Stimulated activated CD4-positive, alpha-beta T cell treated with anti-CD3 and anti-CD28 coated beads, Interleukin-2, amount 100 ng/mL, for 48 hours (primary cell): ENCODE measurements at places on chromosomes 2 and 18.

DNA sequence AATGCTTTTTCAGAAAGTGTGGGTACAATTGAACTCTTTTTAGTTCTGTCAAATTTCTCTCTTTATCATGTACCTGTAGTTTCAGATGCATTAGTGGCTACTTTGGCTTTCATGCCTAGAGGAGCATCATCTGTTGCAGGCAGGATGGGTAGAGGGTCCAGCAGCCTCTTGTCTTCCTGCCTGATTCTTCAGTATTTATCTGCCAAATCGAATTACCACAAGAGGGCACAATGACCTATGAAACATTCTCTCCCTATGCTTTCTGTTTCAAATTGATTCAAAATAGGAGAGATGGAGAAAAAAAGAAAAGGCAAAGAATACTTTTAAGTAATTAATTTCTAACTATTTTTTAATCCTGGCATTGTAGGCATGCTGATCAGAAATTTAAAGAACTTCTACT is 477.2 kb downstream of the TRIB2 start:
- no peak for DNase-seq

- no peak for DNase-seq
Observed at GRCh38 chr2:68295516-68295915, 24.2 kb downstream of the CNRIP1 start.

DNA sequence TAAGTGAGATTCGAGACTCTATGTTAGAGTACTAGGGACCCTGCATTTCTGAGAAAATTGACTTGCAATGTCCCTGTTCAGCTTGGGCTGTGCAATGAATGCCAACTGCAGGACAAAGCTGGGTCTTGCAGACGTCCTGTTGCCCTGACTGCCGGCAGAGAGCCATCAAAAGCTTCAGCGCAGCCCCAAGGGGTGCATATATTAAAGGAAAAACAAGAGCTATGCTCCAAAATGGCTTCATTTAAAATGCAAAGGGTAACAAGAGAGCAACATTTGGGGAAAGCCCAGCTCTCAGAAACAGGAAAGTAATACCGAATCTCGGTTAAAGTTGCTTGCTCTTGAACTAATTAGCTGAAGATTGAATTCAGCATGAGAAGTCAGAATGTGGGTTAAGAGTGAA is 110.9 kb upstream of the PNPT1 start:
- no peak for DNase-seq

DNA sequence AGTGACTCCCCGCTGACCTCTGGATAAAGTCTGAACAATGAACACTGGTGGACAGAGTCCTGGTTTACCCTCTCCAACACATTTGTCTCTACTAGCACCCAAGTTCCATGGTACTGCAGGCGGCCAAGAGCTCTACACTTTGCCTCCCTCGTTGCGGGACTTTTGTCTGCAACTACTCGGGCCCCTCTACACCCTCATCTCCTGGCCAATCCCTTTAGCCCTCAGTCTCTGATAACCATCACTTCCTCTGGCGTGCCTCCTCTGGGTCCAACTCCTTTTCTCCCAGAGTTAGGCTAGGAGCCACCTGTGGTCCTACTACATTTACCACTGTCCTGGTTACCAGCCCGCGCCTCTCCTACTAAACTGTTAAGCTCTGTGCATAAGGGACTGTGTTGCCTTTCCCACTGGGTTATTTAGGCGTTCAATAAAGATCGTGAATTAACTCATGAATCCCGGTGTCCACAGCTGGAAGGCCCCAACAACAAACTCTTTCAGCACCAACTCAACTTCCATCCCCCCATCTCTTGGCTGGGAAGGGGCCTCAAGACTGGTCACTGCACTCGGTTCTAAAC is 757 bp downstream of the HDHD2 start:
- no peak for DNase-seq

GRCh38 chr2:134682726-134683125 is 36.1 kb downstream of the TMEM163 start:
- no peak for DNase-seq
